ENCODE measurements at places on chromosomes 4 and X.

DNA sequence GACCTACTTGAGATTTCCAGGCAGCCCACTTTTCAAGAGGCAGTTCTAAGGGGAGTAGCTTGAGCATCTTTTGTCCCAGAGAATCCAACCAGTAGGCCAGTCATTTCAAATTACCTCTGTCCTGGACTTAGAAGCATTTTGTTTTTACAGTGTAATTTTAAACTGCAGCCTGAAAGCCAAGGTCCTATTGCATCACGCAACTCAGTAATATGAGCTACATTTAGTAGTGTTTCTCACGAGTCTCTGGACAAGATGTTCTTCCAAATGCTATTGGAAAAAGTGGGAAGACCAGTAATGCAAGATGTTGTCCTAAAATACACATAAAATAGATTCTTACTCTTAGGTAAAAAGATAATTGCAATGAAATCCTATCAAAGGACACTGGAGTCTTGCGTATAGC is 182.5 kb upstream of the ARX start:
- DNase-seq: no peak

DNA sequence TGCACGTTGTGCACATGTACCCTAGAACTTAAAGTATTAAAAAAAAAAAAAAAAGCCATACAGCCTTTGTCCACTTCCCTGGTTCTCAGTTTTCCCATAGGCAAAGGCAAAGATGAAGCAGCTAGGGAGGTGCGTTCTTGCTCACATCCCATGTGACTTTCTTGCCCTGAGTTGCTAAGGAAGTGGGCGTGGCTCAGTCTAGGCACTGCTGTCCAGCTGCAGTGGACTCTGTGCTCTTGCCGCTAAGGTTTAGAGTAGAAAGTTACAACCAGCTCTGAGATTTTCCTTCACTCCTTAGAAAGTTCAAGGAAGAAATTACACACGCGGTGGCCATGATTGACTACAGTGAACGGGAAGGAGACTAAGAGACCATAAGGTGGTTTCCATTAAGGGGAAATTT is 144.7 kb downstream of the NAA11 start:
- DNase-seq: no peak

- DNase-seq: no peak
Observed at GRCh38 chr4:57131849-57132742, 21.9 kb upstream of the IGFBP7 start.

DNA sequence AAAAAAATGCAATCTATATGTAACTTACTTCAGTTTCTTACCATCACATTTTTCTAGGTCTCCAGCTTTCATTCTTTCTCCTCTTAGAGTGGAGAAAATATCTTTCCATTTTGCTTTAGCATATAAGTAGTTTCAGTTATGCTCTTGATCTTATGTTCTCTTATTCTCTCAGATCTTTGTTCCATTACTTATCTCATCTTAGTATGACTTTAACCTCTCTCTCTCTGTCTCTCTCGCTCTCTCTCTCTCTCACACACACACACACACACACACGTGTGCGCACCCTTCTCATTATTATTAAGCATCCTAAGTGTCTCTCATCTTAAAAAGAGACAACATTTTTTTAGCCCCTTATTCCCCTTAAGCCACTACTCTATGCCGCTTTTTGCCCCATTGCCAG is 92.8 kb downstream of the FAAH2 start:
- peak; percentile 52 for DNase-seq

DNA sequence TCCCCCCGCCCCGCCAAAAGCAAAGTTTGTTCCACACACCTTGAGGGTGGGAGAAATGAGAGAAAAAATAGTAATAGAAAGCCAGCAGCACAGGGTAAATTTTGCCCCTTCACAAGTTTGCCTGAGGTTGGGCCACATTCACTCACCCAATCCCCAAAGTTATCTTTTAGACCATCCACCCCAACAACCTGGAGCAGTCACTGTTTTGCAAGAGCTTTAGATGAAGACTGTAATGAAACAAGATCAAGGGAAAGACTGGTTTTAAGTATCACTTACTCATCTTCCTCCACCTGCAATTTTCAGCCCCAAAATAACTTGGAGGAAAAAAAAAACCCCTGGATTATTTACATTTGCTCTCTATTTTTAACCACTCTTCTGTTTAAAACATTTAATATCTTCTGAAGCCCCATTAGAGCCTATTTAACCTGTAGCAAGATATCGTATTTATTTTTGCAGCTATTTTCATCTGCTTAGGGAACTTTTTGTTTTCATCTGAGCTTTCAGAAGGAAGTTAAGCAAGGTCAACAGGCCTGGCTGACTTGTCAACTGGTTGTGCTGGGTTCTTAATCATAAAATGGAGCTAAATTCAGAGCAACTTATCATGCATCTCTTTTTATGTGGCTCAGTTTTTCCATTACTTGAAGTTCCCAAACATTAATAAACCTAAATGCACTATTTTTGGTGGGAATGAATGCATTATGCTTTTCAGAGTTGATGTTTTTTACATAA is 24.6 kb upstream of the TBL1X start:
- no peak for DNase-seq

- DNase-seq: no peak
Observed at GRCh38 chr4:174216799-174217272, 66.6 kb downstream of the FBXO8 start.

DNA sequence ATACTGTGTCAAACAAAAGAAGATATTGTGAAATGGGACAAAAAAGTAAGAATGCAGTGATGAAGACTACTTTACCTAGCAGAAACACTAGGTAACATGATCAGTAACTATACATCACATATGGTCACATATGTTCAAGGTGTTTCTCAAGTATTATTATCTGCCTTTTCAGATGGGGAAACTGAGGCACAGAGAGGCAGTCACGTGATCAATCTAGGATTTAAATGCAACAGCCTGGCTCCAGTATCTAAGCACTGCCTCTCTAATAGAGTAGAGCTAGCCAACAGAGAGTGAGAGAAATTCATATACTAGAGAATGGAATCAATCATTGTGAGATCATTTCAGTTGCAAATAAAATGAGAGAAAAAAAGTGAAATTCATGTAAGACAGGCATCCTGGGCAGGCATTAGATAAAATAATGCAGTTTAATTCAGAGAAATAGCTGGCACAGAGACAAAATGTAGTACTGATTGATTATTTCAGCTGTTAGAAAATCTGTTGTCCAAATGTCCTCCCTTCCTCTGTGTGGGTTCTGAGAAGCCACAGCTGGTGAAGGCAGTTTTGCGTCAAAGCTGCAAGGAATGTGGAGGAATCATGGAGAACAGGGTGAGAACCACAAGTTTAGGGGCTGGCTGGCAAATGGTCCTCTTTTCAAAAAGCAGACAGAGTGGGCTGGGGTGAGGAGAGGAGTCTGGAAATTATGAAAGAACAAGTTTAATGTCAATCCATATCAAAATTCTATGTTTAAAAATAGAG is 26.0 kb downstream of the SMIM43 start:
- no peak for DNase-seq

- DNase-seq: no peak
Observed at GRCh38 chr4:125389713-125390112, 75.0 kb downstream of the FAT4 start.

- DNase-seq: no peak
Observed at GRCh38 chrX:29067351-29067750, 480.1 kb downstream of the IL1RAPL1 start.

DNA sequence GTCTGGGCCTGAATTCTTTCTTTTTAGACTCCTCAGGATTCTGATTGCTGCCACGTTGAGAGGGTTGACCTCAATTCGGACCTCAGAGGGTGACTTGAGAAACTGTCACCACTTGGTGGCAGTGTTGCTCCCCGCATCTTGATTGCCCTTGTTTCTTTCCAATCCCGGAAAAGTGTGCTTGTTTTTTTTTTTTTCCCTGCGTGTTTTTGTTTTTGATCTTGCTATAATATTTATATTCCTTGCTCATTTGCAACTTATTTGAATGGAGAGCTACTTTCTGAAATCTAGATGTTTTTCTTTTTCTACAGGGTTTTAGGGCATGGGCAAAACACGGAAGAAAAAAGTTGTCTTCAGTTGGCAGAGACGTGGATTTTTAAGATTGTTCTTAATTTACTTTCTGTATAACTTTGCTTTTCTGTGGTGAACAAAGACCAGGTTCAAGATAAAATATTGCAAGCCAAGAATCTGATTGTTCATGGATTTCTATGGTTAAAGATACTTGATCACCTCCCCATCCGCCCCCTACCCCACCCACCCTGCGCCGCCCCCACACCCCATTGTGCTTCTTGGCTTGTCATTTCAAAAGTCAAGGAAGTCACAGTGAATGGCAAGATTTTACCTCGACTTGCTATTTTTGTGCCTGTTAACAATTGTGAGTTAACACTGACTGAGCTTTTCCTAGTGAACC is 102.0 kb downstream of the PTTG2 start:
- peak; percentile 78 for DNase-seq

- DNase-seq: no peak
Observed at GRCh38 chr4:141971869-141972268, 335.5 kb downstream of the IL15 start.

GRCh38 chr4:113674733-113675132 is 86.8 kb downstream of the CAMK2D start:
- DNase-seq: no peak

DNA sequence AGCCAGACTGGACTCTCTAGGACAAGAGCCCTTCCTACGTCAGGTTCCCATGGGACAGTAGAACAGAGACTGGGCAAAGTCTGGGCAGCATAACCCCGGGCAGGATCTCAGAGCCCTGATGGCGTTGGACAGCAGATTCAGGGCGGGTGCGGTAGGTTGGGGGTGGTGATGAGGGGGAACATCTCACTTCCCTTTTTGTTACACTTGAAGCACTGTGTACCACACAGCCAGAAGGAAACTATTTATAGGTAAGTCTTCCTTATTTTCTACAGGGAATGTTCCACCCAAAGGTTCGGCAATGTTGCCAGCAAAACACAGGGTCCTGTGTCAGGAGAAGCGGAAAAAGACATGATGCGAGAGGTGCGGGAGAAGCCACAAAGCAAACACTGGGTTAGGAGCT is 54.3 kb downstream of the TSC22D3 start:
- no peak for DNase-seq

DNA sequence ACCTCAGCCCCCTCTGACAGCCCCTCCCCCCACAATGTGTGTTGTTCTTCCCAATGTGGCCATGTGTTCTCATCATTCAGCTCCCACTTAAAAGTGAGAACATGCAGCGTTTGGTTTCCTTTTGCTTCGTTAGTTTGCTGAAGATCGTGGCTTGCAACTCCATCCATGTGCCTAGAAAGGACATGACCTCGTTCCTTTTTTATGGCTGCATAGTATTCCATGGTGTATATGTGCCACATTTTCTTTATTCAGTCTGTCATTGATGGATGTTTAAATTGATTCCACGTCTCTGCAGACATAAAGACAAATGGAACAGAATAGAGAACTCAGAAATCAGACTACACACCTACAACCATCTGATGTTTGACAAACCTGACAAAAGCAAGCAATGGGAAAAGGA is 46.0 kb downstream of the ARX start:
- DNase-seq: no peak

DNA sequence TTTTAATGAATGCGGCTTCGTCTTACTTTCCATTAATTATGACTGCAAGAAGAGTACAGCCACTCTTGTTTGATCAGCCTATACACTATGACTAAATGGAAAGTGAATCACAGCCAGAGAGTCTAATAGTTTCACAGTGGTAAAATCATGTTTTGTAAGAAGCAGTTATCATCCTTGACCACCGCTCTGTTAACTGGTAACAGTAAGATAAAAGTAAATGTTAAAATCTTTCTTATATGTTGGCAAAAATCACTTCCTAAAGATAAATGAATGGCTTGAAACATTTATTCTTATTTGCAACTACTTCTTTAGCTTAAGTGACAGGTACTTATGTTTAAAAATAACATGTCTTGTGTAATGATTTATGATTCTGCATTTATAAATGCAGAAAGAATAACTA is 13.2 kb downstream of the GALNT7 start:
- DNase-seq: no peak

DNA sequence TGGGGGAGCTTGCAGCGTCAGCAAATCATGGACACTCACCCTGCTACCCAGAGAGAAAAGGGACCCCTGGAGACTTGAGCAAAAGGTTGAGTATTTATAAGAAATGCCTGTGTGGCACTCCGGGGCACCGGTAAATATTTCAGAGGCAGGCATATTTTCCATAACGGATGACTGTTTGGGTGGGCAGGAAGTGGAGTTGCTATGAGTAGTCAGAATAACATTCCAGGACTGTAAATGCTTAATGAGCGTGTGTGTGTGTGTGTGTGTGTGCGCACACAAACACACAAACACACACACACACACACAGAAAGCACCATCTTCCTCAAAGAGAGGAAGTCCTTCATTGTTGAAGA is 74.6 kb downstream of the MXRA5 start:
- DNase-seq: no peak

GRCh38 chrX:57586360-57586759 is 5.5 kb upstream of the ZXDB start:
- DNase-seq: no peak

GRCh38 chr4:1986578-1987210 is 22.1 kb downstream of the NELFA start:
- DNase-seq: no peak

- DNase-seq: peak; percentile 13
Observed at GRCh38 chr4:16227462-16227868, 1.2 kb upstream of the TAPT1 start.

All from activated CD4-positive, alpha-beta T cell treated with anti-CD3 and anti-CD28 coated beads, Interleukin-10, Interleukin-2, amounts not matched to agents 100 ng/mL and 50 ng/mL, durations not matched to agents 16 hours and 8 hours (primary cell).